ENCODE measurements at places on chromosomes 5 and 9. TPM values are rescaled to one million over a fixed set of nuclear protein-coding genes. Genes with fewer than 3 reads are reported as not detected.

The SPATA31D4 gene
- polyA plus RNA-seq: not detected

The FREM1 gene
- polyA plus RNA-seq: 0.05 TPM

The PCDHGC3 gene
- 15.2 TPM for polyA plus RNA-seq

The SLCO6A1 gene
- polyA plus RNA-seq: not detected

The SPINK6 gene
- 35.5 TPM for polyA plus RNA-seq

The TAL2 gene
- polyA plus RNA-seq: 0.30 TPM

The GADD45G gene
- 0.05 TPM for polyA plus RNA-seq

The PHF24 gene
- 0.04 TPM for polyA plus RNA-seq

The PCDH12 gene
- 0.01 TPM for polyA plus RNA-seq

The C5orf52 gene
- not detected for polyA plus RNA-seq

The DDX41 gene
- polyA plus RNA-seq: 95.8 TPM

The KCTD16 gene
- 0.04 TPM for polyA plus RNA-seq

The SH3RF2 gene
- 50.4 TPM for polyA plus RNA-seq

The ZNF658 gene
- polyA plus RNA-seq: 3.7 TPM

The SPATA31A3 gene
- polyA plus RNA-seq: not detected

The BARX1 gene
- not detected for polyA plus RNA-seq

The TSC1 gene
- 26.1 TPM for polyA plus RNA-seq

The PIGO gene
- 20.7 TPM for polyA plus RNA-seq

The SPATA9 gene
- not detected for polyA plus RNA-seq

The TAF11L10 gene
- not detected for polyA plus RNA-seq

The FBLL1 gene
- not detected for polyA plus RNA-seq

The DDX4 gene
- 0.04 TPM for polyA plus RNA-seq

The CDH6 gene
- not detected for polyA plus RNA-seq

The OR1J2 gene
- not detected for polyA plus RNA-seq

The LURAP1L gene
- 42.7 TPM for polyA plus RNA-seq

The EIF4E1B gene
- not detected for polyA plus RNA-seq

The RNF208 gene
- polyA plus RNA-seq: not detected

The EQTN gene
- polyA plus RNA-seq: 0.21 TPM

The COL5A1 gene
- polyA plus RNA-seq: 4.9 TPM

The FRMD3 gene
- polyA plus RNA-seq: 0.07 TPM

The CCL28 gene
- polyA plus RNA-seq: 2.2 TPM

The PCDHGA3 gene
- polyA plus RNA-seq: not detected

The CARD6 gene
- 4.4 TPM for polyA plus RNA-seq

The TAF11L5 gene
- polyA plus RNA-seq: not detected

The PCDHA1 gene
- polyA plus RNA-seq: 0.03 TPM

The CDC25C gene
- 4.7 TPM for polyA plus RNA-seq

The GCNT1 gene
- 7.5 TPM for polyA plus RNA-seq

The FBP1 gene
- polyA plus RNA-seq: 0.29 TPM

The LCN1 gene
- polyA plus RNA-seq: not detected

The RNF183 gene
- not detected for polyA plus RNA-seq

The PCDHB7 gene
- not detected for polyA plus RNA-seq

The HARS1 gene
- 115 TPM for polyA plus RNA-seq

The CDH12 gene
- not detected for polyA plus RNA-seq

The ANKRD34B gene
- not detected for polyA plus RNA-seq

The ATP10B gene
- polyA plus RNA-seq: 0.06 TPM
